Stimulated activated CD8-positive, alpha-beta memory T cell treated with anti-CD3 and anti-CD28 coated beads, Interleukin-15, amount 100 ng/mL, for 48 hours (primary cell): ENCODE measurements at places on chromosomes 5 and 9.
A peak's percentile ranks its signal among the peaks of the same experiment; 100 is the strongest.

DNA sequence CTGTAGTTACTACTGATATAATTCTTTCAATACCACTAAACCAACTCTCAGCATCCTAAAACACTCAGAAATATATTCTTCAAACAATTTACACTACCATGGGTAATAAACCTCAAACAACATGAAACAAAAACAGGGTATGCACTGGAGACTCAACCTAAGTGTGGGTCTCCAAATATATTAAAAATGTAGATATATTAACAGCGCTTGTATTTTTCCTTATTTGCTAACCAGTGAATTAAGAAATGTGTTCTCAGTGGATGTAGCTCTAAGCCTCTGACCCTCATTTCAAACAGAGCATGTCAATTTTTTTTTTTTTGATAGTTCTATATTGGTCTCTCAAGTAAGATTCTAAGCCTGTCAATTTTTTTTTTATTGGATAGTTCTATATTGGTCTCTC, 778.5 kb upstream of the CDH10 start:
- no peak for DNase-seq

GRCh38 chr5:104111632-104112031, 549.0 kb upstream of the NUDT12 start:
- no peak for DNase-seq

DNA sequence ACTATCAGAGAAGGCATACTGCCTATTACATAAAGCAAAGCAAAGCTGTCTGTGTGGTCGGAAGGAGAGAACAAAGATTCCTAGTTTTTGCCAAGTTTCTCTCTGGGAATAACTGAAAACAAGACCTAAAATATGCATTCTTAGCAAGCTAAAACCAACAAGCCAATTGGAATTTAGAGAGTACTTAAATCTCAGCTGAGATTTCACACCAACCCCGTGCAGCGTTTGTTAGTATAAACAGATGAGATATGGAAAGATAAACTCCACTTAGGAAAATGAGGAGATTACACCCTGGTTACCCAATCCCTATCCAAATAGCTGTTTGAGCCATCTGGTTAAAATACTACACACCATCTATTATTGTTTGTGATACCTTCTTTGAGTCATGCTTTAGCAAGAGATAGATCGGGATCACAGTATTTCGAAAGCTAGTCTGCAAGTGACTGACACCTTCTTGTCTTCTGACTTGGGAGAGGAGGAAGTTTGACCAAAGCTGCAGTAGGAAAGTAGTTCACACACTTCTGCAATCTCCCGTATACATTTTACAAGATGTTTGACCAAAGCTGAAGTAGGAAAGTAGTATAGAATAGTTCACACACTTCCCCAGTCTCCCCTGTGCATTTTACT, 18.2 kb downstream of the FAF2 start:
- DNase-seq = no peak

- DNase-seq = no peak
Measured at GRCh38 chr5:159241946-159242552, 21.0 kb upstream of the UBLCP1 start.

DNA sequence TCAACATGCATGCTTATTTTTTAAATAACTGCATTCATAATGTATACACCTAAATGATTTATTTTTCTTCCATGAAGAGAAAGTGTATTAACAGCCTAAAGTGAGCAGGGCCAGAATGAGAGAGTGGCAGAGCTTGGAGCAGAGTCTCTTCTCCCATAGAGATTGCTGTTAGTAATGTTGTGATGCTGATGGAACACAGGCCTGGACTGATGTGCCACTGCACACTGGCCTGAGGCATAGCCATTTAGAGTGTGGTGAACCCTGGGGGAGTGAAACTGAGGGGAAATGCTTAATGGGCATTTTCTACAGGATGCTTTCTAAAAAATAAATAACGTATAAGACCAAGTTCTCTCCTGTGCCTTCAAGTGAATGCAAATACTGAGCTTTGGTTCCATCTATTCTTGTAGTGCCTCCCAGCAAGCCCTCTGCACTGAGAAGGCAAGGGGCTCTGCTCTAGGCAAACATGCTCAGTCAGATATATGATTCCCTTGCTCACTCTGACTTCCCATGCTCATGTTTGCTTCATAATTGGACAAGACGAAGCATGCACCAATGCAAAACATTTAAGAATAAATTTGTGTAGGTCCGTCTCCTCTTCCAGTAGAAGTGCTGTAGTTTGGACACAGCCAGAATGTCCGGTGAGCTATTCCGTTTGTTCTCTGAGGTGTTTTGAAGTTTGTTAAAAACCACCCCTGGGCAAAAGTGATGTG, 185.7 kb downstream of the PBX3 start:
- no peak for DNase-seq

DNA sequence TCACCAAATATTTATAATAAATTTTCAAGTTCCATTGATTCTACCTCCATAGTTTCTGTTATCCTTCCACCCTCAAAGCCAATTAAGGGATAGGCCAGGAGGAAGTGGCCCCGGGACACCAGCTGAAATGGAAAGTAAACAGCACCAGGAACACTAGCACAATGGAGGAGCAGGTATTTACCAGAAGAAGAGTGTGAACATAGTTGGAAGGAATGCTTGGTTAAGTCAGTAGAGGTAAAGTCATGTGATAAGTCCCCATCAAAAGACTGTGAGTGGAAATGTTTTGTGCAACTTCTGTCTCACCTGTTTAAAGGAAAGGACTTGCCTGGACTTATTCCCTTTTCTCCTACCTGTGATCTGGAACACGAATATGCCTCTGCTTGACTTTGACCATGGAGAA, 146.7 kb upstream of the RAI14 start:
- DNase-seq = no peak

DNA sequence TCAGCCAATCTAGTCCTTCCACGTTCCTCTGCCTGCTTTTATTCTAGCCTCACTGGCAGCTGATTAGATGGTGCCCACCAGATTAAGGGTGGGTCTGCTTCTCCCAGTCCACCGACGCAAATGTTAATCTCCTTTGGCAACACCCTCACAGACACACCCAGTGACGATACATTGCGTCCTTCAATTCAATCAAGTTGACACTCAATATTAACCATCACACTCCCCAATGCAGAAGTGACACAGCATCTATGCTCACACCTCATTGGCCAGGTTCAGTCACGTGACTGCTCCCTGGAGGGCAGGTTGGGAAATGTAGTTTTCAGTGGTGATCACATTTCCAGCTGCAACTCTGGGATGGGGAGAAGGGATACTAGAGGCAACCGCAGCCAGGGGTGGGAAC, 13.0 kb downstream of the SUSD3 start:
- no peak for DNase-seq

- DNase-seq = no peak
Measured at GRCh38 chr5:89697581-89697980, 712.0 kb downstream of the CETN3 start.

DNA sequence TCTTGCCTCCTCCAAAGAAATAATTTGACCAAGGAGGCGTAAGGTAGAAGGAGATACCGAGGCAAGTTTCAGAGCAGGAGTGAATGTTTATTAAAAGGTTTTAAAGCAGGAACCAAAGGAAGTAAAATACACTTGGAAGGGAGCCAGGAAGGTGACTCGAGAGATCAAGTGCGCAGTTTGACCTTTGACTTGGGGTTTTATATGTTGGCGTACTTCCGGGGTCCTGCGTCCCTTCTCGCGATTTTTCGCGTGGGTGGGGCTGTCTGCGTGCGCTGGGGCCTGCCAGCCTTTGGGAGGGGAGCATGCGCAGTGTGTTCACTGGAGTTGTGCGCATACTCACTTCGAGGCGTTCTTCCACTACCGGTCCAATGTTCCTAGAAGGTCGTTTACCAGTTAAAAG, 166.0 kb upstream of the IRX2 start:
- DNase-seq = no peak

GRCh38 chr9:127154003-127154389, 31.6 kb upstream of the ANGPTL2 start:
- DNase-seq = no peak

GRCh38 chr9:113376634-113377567, at the start of gene HDHD3:
TSS of gene HDHD3 (minus strand) at chr9:113376986. CDS start at chr9:113374354, 2,632 bp downstream.
- peak; percentile 79 for DNase-seq

- DNase-seq = no peak
Measured at GRCh38 chr5:8050616-8051175, 181.7 kb downstream of the MTRR start.

GRCh38 chr9:87883990-87884389, 1.3 kb downstream of the SPATA31E1 start:
- no peak for DNase-seq

GRCh38 chr5:135446206-135446605, 942 bp downstream of the DCANP1 start:
- no peak for DNase-seq

- DNase-seq = no peak
Measured at GRCh38 chr9:20749496-20750198, 65.6 kb downstream of the FOCAD start.

DNA sequence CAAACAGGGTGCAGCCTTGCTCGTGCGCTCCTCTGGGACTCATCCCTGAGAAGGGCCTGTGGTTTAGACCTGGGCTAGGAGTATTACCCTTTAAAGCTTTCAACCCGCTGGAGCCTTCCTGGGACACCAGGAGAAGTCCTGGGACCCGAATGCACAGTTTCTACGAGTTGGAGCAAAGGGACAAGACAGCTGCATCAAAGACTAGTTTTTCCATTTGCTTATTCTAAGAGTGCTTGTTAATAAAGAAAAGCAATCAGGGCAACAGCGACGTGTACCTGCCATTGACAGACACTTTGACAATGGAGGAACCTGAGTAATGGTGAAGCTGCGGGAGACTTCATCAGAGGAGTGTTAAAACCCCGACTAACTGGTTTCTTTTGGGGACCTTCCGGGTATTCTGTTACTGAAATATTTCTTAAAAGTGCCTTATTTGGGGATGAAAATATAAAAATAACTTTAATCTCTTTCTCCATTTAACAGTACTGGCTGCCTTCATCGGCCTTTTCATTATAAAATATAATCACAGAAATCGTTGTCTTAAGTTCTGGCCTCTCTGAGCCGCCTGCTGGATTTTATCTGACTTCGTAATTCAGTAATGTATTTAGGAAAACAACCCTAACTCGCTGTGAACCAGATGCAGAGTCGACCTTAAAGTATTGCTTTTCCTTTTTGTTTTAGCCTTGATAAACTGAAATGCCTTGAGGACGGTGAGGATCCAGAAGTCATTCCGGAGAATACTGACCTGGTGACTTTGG, 732 bp downstream of the SNAPC3 start:
- DNase-seq = no peak

GRCh38 chr5:133970325-133970909, 2.0 kb upstream of the C5orf15 start:
- no peak for DNase-seq

DNA sequence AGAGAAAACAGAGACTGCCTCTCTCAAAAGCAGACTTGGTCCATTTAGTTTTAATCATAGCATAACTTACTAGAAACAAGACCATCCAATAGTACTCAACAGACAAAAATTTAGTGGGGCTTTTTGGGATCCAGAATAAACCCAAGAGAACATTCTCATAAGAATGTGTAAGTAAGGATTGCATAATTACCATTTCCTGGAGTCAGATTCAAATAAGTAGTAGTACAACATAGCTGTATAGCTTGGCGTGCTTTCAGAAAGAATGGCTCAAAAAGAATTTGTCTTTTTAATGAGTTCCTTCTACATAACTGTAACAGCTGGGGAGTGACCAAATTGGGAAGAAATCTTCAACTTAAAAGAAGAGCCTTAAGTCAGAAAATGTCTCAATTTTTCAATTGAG, 145.4 kb downstream of the DENND1A start:
- DNase-seq = no peak

- no peak for DNase-seq
Measured at GRCh38 chr5:157177953-157178352, 2.7 kb upstream of the ITK start.

DNA sequence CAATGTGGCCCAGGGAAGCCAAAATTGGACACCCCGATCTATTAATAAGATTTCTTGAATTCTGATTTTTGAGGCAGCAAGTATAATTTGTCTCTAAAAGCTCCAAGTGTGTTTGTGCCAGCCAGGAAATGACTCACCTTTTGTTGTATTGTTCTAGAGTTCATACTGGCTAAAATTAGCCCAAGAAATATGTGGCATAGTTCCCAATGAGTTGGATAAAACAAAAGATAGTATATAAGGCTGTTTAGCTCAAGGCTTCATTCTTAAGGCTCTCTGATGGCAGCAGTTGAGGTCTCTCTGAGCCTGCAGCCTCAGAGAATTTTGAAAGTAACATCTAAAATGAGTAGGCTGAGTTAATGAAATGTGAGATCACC, 21.6 kb downstream of the HMGXB3 start:
- DNase-seq = no peak

- DNase-seq = no peak
Measured at GRCh38 chr9:4590430-4591122, 71.5 kb upstream of the PLPP6 start.

DNA sequence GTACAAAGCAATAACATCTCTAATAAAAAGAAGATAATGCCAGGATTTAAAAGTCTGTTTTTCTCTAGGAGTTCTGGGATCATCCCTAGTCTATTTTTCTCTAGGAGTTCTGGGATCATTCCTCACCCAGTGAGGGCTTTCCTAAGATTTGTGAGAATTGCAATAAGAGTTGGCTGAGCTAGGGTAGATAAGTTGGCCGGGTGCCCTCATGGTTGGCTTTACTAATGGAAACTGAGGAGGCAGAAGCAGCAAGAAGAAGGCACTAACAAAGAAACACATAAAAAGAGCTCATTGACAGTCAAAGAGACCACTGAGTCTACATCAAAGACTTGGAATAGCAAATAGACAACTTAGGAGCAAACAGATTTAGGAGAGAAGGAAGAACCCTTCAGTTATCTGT, 4.2 kb downstream of the SLC1A3 start:
- no peak for DNase-seq

DNA sequence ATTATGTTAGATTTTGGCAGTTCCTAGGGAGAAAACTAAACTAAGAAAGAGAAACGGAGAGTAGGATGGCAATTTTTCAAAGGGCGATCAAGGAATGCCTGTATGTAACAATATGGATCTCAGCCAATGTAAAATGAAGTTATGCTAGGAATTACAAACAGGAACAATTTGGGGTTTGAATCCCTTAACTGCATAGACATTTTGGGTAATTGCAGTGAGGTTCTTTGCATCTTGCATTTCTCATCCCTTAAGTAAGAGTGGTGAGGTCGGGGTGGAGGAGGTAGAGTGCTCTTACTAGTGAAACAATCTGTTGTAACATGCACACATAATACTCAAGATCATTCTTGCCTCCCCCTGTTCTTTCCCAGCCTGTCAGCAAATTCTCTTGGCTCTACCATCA, 137.6 kb downstream of the NPR3 start:
- no peak for DNase-seq
